Brain pericyte (primary cell): ENCODE measurements at places on chromosomes 6 and 20.

- no peak for DNase-seq
Measured at GRCh38 chr6:139522511-139523220, 148.2 kb upstream of the CITED2 start.

DNA sequence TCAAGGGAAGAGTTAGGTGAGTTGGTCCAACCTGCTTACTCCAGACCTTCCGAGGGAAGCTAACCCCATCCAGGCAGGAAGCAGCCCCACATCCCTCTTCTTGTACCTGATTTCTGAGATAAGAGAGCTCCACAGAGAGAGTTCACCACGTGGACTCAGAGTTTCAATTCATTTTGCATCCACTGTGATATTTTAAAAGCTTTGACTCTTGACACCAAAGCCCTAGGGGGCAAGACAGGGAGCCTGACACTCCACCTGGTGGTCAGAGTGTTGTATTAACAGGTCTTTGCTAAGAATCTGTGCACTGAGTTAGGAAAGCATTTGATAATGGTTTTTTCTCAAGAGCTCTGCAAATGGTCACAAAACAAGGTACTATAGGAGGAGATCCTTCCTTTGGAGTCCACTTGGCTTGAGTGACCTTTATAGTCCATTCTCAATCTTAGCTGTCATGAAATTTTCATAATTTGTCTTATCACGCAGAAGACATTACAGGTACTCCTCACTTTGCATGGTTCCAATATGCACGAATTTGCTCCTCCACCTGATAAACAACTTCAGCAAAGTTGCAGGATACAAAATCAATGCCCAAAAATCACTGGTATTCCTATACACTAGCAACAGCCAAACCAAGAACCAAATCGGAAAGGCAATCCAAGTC, 56.2 kb upstream of the RIPOR2 start:
- DNase-seq, result no peak

DNA sequence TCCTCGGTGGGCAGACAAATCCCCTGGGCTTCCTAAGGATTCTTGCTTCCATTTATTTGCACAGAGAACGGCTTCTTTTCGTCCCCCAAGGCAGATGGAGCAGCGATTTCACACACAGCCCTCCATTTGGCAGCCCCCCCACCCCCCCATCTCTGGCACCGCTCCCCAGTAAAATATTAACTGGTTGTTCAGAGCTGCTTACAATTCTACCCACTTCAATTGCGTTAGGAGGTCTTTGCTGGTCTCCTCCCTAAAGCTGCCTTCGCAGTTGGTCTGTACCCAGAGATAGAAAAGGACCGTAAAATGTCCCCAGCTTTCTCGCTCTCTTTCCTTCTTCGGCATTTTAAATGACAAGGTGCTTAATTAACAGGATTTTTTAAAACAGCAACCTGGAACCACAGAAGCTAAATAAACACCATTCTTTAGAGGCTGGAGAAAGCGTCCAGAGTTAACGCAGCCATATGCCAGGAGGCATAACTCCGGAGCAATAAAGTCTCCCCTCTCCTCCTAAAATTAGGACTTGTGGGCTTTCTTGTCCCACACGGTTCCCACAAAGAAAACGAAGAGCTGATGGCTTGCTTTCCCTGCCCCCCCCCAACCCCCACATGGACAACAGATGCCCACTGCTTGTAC, 1.7 kb upstream of the ZMYND8 start:
- no peak for DNase-seq

DNA sequence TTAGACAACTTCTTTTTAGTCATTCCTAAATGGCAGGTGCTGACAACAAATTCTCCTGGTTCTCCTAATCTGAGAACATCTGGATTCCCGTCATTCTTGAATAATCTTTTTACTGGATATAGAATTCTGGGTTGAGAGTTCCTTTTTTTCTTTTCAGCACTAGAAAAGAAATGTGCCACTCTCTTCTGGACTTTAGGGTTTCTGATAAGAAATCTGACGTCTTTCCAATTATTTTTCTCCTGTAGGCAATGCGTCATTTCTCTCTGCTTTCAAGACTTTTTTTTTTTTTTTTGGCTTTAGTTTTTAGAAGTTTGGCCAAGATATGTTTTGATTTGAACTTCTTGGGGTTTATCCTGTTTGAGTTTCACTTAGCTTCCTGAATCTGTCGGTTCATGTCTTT, 66.1 kb upstream of the RNF24 start:
- DNase-seq, result no peak

GRCh38 chr6:36032261-36032660, 4.7 kb downstream of the MAPK14 start:
- no peak for DNase-seq

DNA sequence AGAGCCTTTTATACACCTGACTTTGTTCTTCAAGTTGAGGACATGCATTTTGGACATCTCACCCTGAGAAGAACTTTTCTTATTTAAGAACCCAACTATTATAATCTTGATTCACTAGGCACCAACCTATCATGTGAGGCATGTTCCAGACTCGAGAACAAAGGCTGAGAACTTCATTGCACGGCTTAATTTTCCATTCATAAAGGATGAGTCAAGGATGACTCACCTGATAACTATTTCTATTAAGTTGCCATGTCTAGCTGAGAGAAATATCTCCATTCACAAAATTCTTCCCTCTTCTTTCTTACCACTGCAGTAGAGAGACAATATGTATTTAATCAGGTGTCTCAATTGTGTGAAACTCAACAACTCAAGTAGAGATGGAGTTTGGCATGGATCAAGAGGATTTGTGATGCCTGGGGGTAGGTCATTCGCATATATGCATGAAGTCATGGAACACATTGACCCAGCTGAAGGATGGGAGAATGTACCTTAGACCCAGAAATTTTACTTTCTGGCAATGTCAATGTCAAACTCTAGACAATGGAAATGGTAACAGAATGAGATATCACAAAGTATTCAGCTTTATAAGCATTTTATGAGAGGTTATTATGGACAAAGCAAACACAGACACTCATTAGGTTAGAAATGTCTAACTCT, 208.7 kb upstream of the PRND start:
- no peak for DNase-seq

- DNase-seq, result no peak
Measured at GRCh38 chr6:15876406-15876805, 213.6 kb upstream of the DTNBP1 start.

GRCh38 chr6:90098627-90099026, 198.0 kb downstream of the BACH2 start:
- DNase-seq, result no peak

- DNase-seq, result no peak
Measured at GRCh38 chr20:41375846-41376245, 9.2 kb upstream of the EMILIN3 start.

- no peak for DNase-seq
Measured at GRCh38 chr6:12118607-12119006, 106.5 kb downstream of the HIVEP1 start.

GRCh38 chr6:142331601-142332000, 29.8 kb downstream of the ADGRG6 start:
- no peak for DNase-seq

- DNase-seq, result no peak
Measured at GRCh38 chr6:42368181-42368580, 83.5 kb downstream of the TRERF1 start.

DNA sequence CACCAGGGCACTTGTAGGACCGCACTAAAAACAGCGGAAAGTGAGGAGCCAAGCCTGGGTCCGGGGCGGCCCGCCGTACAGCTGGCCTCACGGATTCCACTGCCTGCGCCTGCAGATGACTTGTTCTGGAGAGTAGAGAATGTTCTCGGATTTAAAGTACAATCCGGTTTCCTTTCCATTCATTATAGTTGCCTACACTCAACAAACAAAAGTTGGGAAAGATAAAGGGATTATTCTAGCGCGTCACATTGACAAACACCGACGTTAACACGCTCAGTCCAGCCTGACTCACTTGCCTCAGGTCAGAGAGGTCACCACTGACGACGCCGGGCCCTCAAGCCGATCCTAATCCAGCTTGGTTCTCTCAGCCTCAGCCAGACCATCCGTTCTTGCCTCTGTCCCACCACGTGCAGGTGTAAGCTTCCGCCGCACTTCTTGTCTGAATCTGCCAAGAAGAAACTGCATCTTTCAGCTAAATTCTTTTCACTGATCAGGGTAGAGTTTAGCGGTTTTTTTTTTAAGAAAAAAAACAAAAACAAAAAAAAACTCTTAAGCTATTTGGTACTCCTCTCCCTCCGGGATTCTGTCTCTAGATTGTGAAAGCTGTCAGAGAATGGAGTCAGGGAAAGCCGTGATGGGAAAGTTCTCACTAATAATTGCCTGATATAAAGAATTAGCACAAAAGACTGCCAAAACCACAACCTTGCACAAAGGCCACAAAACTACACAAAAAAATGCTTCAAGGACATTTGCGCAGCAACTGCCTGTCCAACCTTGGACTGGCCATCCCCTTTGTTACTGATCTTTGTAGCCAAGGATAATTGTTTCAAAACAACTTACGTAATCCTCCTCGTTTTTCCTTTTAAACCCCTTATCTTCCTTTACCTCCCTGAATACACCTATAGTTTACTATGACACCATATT, 1.1 kb upstream of the PHF10 start:
- DNase-seq, result peak; percentile 22

DNA sequence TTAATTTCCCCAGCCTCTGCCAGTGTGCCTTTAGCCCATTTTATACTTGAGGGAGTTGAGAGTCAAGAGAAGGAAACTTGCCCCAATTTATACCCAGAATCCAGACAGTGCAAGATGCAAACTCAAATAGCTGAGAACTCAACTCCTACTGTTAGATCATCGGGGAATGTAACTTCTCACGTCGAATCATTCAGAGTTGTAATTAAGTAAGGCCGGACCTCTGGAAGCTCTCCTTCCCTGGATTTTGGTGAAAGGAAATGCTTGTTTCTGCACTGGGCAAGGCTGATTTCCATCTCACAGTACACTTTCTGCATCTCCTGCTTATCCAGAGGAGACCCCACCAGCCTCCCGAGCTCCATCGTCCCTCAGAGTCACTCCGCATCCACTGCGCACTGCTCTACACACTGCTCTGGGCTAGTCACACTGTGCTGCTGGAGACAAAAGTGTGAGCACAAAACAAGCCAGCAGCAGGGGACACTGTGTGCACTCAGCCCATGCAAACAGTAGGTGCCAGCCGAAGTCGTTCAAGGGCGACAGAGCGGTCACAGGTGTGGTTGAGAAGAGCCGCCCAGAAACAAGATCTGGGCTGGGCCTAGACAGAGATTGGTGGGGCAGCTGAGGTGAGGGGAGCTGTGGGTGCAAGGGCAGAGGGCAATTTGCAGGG, 150.4 kb upstream of the QKI start:
- DNase-seq, result no peak

GRCh38 chr20:53935344-53936084, 134.9 kb downstream of the BCAS1 start:
- no peak for DNase-seq

GRCh38 chr6:148701375-148701774, 45.5 kb upstream of the UST start:
- no peak for DNase-seq

DNA sequence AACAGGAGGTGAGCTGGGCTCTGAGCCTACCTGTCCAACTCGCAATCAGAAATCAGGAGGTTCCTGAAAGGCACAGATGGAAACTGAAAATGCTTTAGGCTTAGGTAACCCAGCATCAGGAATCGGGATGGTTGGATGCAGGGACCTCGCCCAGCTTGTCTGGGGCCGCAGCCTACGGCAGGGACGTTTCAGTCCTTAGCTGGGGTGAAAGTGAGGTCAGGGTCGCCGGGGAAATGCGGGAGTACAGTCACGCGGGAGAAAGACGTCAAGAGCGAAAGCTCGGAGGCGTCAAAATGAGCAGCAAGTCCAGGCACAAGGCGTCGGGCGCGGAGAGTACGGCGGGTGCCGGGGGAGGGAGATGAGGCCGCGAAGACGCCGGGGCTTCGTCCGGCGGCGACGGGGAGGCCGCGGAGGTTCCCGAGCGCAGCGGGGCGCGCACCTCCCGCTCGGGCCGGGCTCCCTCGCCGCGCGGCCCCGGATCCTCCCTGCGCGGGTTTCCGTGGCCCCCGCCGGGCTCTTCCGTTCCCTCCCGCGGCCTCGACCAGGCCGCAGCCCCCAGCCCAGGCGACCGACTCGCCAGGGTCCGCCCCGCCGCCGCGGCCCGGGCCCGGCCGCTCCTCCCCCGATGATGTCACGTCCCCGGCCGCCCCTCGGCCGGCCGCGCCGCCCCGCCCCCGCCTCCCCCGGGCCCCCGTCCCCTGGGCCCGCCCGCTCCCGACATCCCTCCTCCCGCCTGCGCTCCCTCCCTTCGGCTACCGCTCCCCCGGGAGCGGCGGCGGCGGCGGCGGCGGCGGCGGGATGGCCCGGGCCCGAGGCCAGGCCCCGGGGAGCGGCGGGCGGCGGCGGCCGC, at the start of gene EBF4:
TSS of gene EBF4 (plus strand) at position 745 of the 850 bp plus-strand sequence. CDS start 866 bp downstream, outside the sequence.
- no peak for DNase-seq

GRCh38 chr6:165469483-165469882, 160.1 kb upstream of the C6orf118 start:
- no peak for DNase-seq

- DNase-seq, result no peak
Measured at GRCh38 chr6:104462811-104463599, 396.7 kb downstream of the HACE1 start.

GRCh38 chr6:138287144-138287955, 69.1 kb upstream of the PBOV1 start:
- no peak for DNase-seq

DNA sequence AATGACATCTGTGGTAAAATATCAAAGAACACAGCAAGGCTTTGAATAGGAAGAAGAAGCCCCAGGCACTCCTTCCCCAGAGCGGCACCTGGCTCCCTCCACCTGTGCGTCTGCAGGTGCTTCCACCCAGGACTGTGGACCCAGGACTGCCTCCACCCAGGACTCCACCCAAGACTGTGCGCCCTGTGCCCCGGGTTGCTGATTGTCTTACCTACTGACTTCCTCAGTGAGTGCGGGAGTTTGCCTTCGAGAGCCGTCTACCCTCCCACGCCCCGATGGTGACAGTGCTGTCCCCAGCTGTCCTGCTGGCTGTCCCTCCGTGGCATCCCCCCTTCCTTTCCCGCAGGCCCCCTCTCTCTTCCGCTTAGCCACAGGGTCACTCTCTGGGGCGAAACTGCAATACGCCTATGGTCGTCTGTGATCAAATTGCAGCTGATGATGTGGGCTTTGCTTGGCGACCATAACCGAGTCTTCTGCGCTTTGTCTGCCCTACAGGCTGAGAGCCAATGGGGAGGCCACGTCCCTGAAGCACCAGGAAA, 52.1 kb downstream of the IRF4 start:
- DNase-seq, result no peak

DNA sequence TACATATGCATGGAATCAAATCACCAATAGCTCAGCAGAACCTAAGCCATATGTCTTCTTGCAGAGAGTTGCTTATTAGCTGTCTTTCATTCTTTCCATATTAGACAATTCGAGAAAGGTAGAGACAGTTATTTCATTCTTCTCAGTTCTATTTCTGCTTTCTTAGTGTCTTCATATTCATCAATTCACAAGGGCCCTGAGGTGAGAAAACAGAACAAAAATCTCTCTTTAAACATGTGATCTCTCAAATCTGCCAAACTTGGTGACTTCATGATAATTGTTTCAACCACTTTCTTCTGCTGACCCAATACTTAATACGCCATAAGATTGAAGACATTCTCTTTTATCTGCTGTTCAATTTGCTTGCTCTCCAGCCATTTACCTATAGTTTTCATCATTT, 229.7 kb upstream of the MARCKS start:
- DNase-seq, result no peak
